H1 (cell line): ENCODE measurements at places on chromosomes 5 and 9.
A peak's percentile ranks its signal among the peaks of the same experiment; 100 is the strongest.

- DNase-seq: no peak
These were observed 81.9 kb downstream of the GPR21 start for GRCh38 chr9:123115146-123115913.

- DNase-seq: peak; percentile 84
These were observed at the start of gene MEGF10 for GRCh38 chr5:127290019-127290945. MEGF10 (plus strand) TSS chr5:127290796; CDS start chr5:127331309, 40,513 bp downstream.

GRCh38 chr9:35915681-35916294 lies 6.5 kb downstream of the SPAAR start:
- no peak for DNase-seq

GRCh38 chr9:32587901-32588300 lies 14.9 kb upstream of the NDUFB6 start:
- DNase-seq: no peak

DNA sequence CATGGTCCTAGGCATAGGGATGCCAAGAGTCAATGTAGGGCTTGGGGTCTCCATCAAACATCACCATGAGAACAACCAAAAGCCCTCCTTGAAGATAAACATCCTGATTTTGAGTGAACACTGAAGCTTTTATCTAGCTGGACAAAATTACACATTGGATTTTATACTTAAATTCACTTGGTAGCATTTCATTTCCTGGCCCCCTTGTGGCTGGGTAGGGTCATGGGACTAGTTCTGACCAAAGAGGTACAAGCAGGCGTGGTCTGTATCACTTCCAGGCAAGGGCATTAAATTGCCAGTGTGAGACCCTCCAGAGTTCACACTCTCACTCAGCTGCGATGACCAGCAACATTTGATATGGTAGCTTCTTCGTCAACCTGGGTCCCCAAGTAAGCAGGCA lies 320.3 kb downstream of the ACTL7B start:
- no peak for DNase-seq

DNA sequence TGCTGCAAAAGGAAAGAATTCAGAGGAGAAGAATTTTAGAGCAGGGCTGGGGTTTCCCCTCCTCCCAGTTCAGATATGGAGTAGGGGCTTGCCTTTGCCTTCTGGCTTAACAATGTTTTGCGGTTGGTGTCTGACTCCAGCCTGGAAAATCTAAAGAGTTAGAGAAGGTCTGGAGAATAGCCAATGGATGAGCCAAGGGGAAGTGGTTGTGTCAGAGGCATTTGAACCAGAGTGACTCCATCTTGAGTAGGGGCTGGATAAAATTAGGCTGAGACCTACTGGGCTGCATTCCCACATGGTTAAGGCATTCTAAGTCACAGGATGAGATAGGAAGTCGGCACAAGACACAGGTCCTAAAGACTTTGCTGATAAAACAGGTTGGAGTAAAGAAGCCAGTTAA lies 133.7 kb downstream of the DIRAS2 start:
- no peak for DNase-seq

- DNase-seq: no peak
These were observed 5.0 kb upstream of the SLC34A1 start for GRCh38 chr5:177378884-177379883.

DNA sequence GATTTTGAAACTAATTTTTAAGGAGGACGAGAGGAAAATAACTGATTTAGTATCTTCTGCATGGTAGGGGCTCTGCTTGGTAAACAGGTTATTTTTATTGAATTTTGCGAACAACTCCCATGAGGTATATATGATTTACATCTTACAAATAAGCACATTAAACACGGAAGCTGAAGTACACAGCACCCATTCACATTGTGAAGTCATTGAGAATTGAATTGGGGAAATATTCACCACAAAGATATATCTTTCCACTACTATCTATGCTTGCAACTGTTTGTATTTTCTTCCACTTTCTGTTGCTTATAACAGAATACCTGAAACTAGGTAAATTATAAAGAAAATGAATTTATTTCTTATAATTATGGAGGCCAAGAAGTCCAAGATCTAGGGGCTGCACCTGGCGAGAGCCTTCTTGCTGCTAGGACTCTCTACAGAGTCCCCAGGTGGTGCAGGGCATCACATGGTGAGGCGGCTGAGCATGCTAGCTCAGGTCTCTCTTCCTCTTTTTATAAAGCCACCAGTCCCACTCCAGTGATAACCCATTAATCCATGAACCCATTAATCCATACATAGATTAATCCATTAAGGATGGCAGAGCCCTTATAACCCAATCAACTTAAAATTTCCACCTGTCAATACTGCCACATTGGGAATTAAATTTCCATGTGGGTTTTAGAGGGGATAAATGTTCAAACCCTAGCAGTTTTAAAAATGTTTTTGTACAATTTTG lies 79.0 kb upstream of the ZNF608 start:
- no peak for DNase-seq

GRCh38 chr9:136228107-136228875 lies 17.3 kb downstream of the QSOX2 start:
- DNase-seq: no peak

DNA sequence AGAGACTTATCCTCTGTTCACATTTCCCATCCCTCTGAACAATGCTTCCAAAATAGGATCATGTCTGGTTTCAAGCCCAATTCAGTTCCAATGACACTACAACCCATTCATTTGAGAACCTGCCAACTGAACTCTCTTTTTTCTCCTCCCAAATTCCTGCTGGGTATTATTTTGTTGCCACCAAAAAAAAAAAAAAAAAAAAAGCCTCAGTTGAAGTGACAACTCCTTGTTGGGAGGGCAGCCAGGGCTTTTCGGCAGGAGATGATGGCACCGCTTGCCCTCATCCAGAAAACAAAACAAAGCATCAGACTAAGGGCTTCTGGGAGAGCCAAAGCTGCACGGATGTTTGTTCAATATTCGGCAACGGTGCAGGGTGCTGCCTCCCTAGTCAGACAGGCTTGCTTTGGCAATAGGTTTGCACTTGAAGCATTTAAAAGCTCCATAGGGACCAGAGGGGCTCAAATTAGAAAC lies 30.6 kb upstream of the TRIM32 start:
- DNase-seq: no peak

DNA sequence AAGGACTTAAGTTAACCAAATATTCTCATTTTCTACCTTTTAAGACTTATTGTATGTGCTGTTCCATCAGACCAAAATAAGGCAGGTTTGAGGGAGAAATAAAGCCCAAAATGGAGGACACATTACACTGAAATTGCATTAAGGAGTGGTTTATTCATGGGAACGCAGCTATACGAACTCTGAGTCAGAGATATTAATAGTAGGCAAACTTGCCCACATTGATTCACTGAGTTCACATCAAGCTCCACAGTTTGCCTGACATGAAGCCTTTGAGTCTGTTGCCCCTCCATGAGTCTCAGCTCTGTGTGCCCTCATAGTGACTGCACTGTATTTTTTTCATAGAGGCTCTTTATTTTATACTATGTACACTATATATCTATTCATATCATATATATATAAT lies 135.0 kb upstream of the SNX2 start:
- no peak for DNase-seq

GRCh38 chr9:131697097-131697496 lies 42.8 kb downstream of the RAPGEF1 start:
- no peak for DNase-seq

GRCh38 chr5:74430631-74431289 lies 209.8 kb downstream of the ENC1 start:
- no peak for DNase-seq

GRCh38 chr5:150778088-150778516 lies 455 bp upstream of the SMIM3 start:
- DNase-seq: no peak

DNA sequence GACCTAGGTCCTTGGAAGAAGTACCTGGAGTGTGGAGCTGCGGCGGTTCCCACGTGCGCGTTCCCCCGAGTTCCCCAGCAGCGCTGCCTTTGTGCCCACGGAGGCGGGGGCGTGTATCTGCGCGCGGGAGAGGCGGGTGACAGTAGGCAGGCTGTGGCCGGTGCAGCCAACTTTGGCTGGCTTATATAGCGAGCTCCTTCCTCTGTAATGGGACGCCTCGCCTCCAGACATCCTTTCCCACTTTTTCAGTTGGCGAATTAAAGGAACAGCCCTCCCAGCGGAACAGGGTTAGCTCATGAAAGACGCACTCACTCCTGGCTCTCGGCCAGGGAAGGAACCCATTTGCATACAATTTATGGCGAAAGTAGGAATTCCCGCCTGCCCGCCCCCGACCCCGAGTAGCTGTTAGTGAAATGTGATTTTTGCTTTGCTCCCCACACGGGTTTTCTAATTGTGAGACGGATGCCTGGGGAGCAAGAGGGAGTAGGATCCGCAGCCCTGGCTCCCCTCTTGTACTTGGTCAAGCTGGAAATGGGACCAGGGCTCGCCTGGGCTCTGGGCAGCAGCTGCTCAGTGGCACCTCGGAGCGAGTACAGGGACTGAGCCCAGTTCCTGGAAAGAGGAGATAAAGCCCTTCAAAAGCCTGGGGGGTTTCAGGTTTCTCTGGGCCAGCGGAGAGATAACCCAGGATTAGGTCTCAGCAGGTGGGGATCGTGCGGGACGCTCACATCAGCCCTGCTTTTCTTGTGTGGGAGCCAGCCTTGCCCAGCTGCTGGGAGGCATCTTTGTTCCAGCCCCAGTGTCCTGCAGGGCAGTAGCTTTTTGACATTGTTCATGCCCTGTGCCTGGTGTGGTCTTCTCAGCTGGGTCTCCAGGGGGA lies at the start of gene TNC:
Gene TNC, minus strand, starts transcription at position 159 of the 880 bp plus-strand sequence. CDS start 27,139 bp downstream, outside the sequence.
- peak; percentile 81 for DNase-seq

DNA sequence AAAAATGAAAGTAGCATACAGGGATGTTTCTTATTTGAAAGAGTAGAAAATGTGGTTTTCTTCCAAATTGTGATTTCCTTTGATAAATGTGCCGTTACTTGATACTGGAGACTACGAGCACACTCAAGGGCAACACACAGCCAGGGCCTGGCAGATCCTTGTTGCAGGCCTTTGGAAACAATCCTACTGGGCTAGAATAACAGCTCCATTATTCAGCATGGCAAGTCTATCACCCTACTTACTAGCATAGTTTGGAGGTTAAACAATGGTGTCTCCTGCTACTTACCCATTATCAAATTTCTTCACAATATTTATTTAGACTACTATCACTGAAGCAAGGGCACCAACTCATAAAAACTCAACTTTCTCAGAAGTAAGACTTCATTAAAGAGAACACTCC lies 140.8 kb upstream of the ZNF608 start:
- no peak for DNase-seq

DNA sequence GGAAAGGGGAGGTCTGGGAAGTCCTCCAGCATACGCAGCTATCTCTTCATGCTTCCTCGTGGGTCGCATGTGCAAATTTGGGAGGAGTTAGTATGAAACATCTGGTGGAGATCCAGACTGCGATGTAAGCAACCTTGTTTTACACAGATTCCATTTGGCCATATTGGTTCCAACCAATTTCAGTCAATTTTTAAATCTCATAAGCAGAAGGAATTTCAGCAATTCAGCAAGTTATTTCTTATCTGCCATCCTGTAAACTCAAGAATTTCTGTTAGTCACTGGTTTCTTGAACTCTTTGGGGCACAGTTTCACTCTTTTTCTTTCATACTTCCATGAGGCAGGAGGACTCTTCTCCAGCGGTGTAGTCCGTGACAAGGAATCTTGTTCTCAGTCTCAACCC lies 130.4 kb upstream of the CLINT1 start:
- no peak for DNase-seq

- DNase-seq: peak; percentile 82
These were observed 44.5 kb downstream of the AMBP start for GRCh38 chr9:114033397-114034103.

DNA sequence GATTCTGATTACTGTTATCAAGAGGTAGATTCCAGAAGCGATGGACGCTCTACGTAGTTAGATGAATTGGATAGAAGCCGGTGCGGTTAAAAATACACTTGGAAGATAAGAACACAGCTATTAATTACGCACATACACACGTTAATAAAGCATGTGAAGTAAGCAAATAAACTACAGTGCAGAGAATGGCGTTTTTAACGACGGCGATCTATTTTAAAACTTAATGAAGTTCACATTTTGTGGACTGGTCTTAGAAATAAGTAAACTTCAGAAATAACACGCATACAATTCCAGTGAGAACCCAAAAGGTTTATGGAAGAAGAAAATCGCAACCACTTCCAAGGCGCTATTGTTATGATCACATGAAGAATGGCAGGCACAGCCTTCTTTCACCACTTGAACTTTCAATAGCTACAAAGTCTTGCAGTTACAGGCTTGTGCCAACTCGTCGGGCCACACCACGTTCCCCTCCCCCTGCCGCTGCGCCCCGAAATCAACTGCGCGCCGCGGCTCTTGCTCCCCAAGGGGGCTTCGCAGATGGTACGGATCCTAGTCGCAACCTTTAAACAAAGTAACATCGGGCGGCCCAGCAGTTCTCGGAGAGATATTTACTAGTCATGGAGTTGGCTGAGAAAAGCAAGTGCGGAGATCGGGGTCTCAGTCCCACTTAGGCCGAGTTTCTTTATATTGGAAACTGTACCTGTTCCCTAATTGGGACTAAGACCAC lies 866 bp upstream of the SEMA6A start:
- DNase-seq: peak; percentile 73

DNA sequence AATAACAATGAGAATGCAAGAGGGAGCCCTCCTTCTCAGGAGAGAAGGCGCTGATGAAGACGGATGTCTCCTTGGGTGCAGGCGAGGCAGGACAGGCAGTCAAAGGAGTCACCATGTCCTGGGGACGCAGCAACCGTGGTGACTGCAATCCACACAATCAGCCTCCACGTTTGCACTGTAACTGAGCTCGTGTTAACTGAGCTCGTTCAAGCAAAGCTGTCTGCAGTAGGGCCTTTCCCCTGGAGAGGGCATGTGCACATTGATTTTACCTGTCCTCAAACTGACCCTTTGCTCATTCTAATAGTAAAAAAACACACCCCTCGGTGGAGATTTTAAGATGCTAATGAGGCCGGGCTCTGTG lies 2.8 kb downstream of the SARDH start:
- DNase-seq: no peak

DNA sequence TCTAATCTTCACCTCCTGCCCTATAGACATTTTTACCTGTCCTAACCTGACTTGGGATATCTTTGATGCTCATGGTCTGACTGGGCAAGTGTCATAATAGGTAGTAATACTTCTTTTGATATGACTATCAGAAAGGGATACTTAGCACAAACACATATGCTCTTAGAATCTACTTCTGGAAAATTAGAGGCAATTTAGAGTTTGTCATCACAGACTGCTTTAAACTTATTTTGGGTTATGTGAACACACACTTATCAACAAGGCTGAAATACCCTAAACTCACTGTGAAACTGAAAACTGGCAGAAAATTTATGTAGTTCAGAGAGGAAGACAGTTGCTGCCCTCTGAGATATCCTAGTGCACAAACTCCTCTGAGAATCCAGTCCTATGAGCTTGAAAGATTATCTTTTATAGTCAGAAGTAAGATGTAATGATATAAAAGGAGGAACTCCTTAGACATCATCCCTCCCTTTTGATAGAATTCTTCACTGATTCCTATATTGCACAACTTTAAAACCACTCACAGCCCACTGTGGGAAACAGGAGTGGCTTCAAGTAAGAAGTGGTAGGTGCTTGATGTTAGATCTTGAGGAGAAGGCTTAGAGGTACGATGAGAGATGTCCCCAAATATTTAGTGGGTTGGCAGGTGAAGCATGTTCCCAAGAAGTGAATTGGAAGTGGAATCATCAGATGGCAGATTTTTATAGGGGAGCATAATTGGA lies 273.3 kb downstream of the MAN2A1 start:
- DNase-seq: no peak
